ENCODE measurements at places on chromosomes 5 and 9. TPM values are rescaled to one million over a fixed set of nuclear protein-coding genes. Genes with fewer than 3 reads are reported as not detected.

- no peak for DNase-seq
These were observed 517.7 kb upstream of the CLINT1 start for GRCh38 chr5:158376679-158377078.

- DNase-seq = no peak
These were observed 179.0 kb upstream of the MOCS2 start for GRCh38 chr5:53288511-53288910.

DNA sequence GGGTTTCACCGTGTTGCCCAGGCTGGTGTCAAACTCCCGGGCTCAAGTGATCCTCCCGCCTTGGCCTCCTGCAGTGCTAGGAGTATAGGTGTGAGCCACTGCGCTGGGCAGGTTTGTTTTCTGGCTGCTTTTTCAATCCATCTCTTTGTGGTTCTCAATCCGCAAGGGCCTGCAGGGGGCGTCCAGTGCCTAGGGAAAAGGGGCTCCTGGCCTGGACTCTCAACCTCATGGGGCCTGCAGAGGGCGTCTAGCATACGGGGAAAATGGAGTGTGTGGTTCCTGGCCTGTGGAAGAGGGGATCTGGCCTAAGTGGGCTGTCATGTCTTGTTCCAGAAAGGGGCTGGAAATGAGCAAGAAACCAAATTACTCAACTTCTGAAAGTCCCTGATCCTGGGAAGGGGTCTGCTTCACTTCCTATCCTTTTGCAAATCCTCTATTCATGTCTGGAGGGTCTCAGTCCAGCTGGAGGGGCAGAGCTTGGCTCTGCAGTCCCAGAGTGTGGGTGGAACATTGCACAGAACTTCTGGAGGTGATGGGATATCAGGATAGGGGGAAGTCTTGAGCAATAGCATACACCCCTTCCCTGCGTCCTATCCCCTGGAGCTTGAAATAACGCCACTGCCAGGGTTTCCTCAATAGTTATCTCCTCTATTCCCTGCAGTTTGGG is 12.7 kb upstream of the CCL27 start:
- no peak for DNase-seq

- DNase-seq = no peak
These were observed 16.1 kb downstream of the PCBD2 start for GRCh38 chr5:134920848-134921575.

GRCh38 chr5:15354021-15354420 is 146.0 kb upstream of the FBXL7 start:
- no peak for DNase-seq

DNA sequence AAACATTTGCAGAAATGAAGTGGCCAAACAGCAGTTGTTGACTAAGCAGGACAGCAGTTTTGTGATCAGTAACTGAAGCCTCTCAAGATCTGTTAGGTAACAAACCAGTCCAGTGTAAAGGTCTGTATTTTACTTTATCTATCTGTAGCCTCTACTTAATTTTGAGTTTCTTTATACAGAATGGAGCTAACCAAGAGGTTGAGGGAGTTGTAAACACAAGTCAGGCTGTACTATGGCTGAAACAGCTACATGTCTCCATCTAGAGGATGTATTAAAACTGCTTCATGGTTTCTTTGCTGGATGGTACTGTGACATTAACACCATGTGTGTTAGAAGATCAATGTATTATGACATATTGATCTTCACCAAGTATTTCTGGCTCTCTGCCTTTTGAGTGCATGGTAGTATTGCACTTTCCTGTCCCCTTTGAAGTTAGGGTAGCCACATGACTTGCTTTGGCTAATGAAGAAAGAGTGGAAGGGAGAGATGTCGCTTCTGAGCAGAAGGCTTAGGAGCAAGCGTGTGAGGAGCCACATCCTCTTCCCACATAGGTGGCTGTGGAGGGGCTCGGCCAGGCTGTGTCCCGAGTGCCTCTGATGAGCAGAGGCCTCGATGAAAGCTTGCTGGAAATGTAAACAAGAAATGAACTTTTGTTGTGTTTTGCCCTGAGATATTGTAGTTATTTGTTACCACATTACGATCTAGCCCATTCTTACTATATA is 105.6 kb upstream of the PCA3 start:
- no peak for DNase-seq

- no peak for DNase-seq
These were observed 270.6 kb downstream of the IRX2 start for GRCh38 chr5:2480871-2481270.

GRCh38 chr5:103464835-103465484 is 97.6 kb downstream of the NUDT12 start:
- no peak for DNase-seq

UNC5A gene
- total RNA-seq = 1.2 TPM

PIP5K1B gene
- not detected for total RNA-seq

TMEM203 gene
- total RNA-seq = 44.9 TPM

BSPRY gene
- 8.8 TPM for total RNA-seq

SNCAIP gene
- 1.1 TPM for total RNA-seq

XPA gene
- 7.6 TPM for total RNA-seq
